Activated T-cell treated with anti-CD3 and anti-CD28 coated beads, Interleukin-2, amount 50 U/mL, for 24 hours (primary cell): ENCODE measurements at places on chromosomes 12 and 14.

GRCh38 chr12:130474599-130475269 is 137.0 kb downstream of the PIWIL1 start:
- no peak for DNase-seq

GRCh38 chr14:77616454-77617229 is at the start of gene SPTLC2:
SPTLC2 (minus strand) TSS chr14:77616637; CDS start chr14:77616579, 58 bp downstream.
- peak; percentile 95 for DNase-seq

- no peak for DNase-seq
Observed at GRCh38 chr12:94795520-94795919, 145.2 kb upstream of the TMCC3 start.

DNA sequence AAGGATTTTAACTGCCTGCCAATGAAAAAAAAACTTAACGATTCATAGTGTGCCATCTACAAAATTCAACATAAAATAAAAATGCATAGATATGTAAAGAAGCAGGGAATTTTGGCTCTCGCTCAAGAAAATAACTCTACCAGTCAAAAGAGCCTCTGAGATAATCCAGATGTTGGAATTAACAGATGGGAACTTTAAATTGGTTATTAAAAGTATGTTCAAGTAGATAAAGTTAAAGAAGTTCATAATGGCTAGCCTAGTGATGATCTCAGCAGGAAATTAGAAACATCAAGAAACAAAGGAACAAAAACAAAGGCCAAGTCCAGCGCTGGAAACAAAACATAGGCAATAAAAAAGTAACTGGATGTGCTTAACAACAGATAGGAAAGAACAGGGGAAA is 23.1 kb downstream of the PIK3C2G start:
- no peak for DNase-seq

DNA sequence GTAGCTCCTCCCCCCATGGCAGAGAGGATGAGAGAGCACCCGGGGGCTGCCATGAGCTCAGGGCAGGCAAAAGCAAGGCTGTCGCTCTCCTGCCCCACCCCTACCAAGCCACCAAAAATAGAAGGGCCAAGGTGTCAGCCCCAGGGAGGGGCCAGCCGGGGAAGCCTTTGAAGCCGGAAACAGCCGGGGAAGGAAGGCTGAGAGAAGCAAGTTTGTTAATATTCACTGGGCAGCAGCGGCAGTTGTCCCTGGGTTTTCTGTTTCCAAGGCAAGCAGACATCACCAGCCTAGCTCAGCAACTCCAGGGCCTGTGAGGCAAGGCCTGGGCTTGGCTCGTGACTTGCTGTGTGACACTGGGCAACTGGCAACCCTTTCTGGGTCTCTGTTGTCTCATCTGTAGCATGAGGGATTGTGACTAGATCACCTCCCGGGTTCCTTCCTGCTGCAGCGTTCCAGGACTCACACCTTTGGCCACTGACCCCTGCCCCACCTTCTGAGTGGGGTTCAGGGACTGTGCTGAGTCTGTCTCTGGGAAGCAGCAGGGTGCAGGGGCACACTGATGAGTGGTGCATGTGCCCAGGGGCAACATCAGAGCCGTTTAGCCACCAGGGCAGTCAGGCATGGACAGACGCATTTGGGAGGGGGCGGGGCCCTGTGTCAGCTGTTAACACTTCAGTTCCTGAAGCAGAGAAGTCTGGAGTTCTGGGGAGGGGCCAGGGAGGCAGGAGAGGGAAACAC is 24.3 kb downstream of the SYNDIG1L start:
- DNase-seq, result peak; percentile 66

GRCh38 chr14:21248739-21249411 is 20.4 kb downstream of the HNRNPC start:
- DNase-seq, result no peak
